Stimulated activated CD8-positive, alpha-beta memory T cell treated with anti-CD3 and anti-CD28 coated beads, Interleukin-4, amount 100 ng/mL, for 24 hours (primary cell): ENCODE measurements at places on chromosomes 11 and 22.

DNA sequence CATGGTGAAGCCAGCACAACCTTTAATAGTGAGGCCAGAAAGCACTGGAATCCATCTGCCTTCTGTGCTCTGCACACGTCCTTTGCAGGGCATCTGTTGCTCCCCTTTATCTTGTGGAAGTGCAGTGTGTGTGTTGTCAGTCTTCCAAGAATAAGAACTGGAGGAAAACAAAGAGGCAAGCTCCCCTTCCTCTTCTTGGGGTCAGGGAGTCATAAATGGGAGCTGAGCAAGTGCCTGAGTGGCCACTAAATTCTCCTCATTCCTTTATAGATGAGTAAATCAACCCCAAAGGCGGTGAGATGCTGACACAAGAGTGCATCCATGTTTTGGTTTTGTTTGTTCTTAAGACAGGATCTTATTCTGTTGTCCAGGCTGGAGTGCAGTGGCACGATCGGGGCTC is 38.3 kb downstream of the WT1 start:
- DNase-seq, result no peak

DNA sequence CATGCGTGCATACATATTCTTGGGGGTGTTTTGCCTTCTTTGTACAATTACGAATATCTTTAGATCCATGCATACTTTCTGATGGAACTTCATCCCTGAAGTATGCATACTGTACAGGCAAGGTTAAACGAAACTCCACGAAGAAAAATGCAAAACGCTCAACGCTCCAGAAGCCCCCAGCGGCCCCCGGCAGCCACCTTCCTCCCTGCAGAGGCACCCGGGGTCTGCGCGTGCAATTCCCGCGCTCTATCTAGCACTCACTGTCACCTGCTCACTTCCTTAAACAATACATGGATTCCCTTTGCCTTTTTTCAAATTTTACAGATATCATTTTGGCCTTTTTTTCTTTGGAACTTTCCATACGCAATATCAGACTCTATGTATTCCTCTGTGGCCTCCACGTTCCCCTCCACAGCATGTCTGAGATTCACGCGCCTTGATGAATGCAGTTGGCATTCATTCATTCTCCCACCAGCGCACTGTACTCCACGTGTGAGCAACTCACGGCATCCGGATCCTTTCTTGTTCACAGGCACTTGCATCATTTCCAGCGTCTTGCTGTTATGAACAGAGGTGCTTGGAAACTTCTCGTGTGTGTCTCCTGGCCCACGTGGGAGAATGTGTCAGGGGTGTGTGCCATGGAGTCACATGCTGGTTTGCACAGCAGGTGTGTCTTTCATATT is 214.3 kb downstream of the CTTN start:
- no peak for DNase-seq

GRCh38 chr22:20777420-20778177 is 3.7 kb downstream of the SERPIND1 start:
- no peak for DNase-seq

DNA sequence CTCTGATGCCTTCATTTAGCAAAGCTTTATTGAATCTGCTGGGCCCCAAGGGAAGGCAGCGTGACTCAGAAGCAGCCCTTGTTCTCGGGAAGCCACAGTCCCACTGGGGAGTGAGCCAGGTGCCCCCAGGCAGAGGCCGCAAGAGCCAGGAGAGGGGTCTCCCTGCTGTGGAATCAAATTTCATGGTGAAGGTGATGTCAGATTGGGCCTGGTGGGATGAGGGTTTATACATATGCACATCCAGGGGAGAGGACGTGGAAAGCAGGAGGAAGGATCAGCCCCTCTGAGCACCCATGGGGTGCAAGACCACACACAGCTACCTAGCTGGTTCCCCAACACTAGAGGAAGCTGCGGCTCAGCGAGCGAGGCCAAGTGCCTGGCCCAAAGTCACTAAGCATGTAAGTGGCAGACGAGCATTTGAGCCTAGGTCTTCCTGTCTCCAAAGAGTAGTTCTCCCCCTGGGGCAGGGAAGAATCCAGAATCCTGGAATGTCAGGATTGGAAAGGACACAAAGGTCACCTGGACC is 2.0 kb downstream of the SYNGR1 start:
- no peak for DNase-seq

- DNase-seq, result no peak
Measured at GRCh38 chr22:46844606-46845210, 82.3 kb downstream of the TBC1D22A start.

DNA sequence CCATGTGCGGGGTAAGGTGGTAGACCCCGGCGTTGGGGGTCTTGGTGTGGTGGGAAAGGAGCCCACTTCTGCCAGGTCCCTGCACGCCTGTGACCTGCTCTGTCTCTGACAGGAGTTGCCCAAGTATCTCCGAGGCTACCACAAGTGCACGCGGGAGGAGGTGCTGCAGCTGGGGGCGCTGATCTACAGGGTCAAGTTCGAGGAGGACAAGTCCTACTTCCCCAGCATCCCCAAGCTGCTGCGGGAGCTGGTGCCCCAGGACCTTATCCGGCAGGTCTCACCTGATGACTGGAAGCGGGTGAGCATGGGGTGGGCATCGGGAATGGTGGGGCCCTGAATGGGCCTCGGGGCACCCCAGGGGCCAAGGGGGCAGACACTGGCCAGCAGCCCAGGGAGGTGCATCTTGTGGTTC is 83.0 kb downstream of the MYO7A start:
- no peak for DNase-seq

- no peak for DNase-seq
Measured at GRCh38 chr11:95563173-95563572, 226.4 kb downstream of the FAM76B start.

- DNase-seq, result no peak
Measured at GRCh38 chr11:40281052-40281580, 1178.3 kb downstream of the LRRC4C start.

DNA sequence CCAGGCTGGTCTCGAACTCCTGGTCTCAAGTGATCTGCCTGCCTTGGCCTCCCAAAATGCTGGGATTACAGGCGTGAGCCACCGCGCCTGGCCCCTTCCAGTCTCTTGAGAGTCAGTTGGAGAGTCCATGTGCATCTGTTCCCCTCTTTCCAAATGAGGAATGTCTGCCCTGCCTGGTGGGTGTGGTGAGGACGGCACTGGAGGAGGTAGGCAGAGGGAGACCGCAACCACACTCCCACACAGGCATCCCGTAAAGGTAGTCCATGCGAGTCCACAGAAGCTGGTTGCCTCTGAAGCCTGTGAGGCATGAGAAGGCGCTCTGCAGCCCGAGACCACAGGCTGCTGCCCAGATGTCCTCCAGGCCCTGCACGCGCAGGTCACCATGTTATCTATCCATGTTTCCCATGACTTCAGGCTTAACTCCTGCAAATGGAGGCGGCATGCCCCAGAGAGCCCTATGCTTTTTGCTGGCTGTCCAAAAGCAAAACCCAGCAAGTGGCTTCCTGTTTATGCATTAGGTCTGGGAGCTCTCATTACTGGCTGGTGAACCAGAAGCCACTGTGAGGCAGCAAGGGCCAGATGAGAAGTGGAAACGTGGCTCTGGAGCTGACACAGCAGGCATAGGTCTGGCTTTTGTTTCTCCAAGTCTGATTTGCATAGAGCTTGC is 43.4 kb downstream of the GRIK4 start:
- DNase-seq, result no peak

DNA sequence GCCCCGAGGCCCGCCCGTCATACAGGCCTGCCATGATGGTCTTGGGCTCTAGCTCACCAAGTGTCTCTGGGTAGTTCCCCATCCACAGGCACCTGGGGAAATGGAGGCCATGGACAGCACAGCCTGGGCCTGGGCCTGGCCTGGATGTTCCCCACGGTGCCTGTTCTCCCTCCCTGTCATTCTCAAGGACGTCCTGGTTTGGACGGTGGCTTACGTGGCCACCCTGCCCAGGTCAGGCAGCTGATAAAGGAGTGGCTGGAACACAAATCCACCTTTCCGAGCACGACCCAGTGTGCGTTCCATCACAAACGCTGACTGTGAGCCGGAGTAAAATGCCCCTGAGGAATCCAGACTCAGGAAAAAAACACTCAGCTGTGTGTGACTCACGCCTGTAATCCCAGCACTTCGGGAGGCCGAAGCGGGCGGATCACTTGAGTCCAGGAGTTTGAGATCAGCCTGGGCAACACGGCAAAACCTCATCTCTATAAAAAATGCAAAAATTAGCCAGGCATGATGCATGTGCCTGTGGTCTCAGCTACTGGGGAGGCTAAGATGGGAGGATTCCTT is 41.2 kb upstream of the TESMIN start:
- DNase-seq, result no peak

GRCh38 chr11:106420048-106420665 is 342.7 kb downstream of the AASDHPPT start:
- no peak for DNase-seq
